ENCODE measurements at places on chromosomes 6 and 20.
A peak's percentile ranks its signal among the peaks of the same experiment; 100 is the strongest.

DNA sequence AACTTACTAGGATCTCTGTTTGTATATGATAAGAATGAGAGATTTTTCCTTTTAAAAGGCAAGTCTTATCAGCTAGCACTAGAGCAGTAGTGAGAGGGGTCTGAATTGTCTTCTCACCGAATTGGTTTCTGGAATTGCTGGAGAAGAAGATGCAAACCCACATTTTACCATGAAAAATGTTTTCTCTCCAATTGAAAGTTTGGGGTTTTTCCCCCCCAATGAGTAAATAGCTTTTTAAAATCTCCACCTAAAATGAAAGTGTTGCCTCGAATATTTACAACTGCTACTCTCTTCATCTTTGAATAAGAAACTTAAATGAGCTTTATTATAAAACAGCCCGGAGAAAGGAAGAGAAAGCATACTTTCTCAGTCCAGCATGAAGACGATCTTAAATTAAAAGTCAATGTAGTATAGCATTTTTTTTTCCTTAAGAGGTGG lies 1.8 kb downstream of the TCF21 start:
- DNase-seq: peak; percentile 3

- DNase-seq: no peak
Measured at GRCh38 chr20:52542131-52542530, 350.6 kb upstream of the ZFP64 start.

DNA sequence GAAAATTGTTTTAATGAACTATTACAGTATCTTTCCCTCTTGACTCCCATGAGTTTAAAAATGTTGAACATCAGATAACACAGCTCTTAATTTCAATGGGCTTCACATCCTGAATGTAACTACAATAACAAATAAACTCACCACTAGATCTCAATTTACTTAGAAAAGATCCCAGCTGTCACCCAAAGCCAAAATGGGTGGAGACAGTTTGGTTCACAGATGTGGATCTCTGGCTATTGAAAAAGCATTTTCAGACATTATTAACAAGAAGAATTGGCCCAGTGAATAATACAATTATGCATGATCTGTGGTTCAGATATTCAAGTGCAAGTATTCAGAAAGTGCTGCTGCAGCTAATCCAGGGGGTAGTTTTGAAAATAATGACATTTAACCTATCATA lies 184.7 kb upstream of the RALGAPA2 start:
- DNase-seq: no peak

DNA sequence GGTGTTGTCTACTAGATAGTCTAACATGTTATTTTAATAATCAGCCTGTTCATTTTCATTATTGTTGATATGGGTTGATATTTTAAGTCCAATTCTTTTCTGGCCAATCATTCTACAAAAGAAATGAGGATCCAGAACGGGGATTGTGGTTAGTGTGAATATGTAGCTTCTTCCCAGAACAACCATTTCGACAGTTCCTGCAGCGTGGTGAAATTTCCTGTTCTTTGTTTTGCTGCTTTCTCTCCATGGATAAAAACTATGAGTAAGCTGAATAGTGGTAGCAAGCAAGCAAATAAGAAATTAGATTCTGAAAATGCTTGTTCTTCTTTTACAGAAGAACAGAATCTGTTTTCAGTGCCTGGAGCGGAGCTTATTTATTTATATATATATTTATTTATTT lies 65.5 kb upstream of the F13A1 start:
- DNase-seq: peak; percentile 56

DNA sequence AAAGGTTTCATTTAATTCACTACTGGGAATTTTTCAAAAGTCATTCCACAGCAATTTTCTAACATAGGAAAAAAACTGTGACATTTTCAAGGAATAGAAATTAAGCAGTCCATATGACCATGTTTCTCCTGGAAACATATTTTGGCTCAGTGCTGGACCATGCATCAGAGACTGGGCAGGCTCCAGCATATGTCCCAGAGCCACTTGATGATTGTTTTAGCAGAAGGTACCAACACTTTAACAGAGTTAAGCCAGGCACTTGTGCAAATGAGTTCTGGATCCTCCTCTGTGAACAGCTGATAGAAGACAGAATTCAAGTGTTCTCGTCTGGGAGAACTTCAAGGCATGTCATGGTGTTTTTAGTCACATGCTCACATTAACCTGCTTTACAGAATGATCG lies 516.3 kb downstream of the COL12A1 start:
- DNase-seq: no peak

GRCh38 chr6:40791004-40791403 lies 203.8 kb upstream of the LRFN2 start:
- DNase-seq: no peak

DNA sequence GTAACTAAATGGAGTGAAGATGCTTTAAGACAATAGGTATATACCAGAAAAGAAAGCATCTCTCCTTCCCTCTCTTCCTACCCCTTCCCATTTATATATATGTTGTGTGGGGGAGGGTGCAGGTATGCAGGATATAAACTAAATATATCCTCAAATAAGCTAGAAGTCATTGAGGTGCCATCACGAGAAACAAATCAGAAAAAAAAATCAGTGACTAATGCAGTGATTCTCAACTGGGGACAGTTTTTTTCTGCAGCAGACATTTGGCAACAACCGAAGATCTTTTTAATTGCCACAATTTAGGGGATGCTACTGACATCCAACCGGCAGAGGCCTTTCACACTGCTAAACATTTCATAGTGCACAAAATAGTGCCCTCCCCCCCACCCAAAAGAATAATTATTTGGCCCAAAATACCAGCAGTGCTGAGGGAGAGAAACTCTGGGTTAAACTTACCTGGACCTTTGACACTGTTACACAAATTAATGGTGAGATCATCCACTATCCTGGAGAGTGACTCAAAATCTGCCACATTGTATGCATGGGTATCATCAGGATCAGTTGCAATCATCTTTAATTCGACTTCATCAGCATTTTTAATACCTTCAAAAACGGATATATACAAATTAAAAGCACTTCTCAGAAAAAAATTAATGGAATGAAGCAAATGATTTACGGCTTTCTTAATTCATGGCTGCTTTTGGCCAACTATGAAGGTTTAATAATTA lies 55.0 kb downstream of the COL12A1 start:
- DNase-seq: no peak

DNA sequence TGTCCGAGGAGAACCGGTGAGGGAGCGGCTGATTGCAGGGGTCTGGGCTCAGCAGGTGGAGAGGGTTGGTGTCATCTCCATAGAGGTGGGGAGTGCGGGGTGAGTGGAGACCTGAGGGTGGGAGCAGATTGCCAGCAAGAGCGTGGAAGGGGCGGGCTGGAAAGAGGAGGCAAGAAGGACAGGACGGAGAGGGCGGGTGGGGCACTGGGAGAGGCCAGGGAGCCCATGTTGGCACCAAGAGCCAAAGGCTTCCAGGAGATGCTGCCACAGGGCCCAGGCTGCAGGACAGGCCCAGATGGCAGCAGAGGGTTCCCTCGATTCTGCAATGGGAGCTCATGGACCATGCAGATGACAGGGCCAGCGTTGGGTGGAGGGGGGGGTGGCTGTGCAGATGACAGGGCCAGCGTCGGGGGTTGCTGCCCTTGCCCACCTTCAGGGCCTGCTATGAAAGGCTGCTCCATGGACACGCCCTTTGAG lies 105.4 kb downstream of the TMEM242 start:
- no peak for DNase-seq

GRCh38 chr6:157461000-157461915 lies 80.3 kb downstream of the ZDHHC14 start:
- no peak for DNase-seq

DNA sequence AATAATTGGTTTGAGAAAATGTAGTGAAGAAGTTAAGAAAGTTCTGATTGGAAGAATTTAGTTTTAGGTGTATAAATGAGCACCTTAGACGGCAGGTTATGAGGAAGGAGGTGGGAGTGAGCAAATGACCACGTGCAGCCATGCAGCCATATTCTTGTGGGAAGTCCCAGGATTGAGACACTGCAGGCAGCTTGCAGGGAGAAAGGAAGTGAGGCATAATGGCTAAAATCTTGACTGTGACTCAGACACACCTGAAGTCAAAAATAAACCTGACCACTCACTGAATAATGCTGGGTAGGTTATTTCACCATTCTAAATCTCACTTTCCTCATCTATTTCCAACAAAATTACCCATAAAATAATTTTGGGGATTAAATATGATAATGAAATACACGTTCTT lies 16.6 kb downstream of the DSE start:
- DNase-seq: no peak

- no peak for DNase-seq
Measured at GRCh38 chr20:58751979-58752378, 59.4 kb downstream of the NPEPL1 start.

DNA sequence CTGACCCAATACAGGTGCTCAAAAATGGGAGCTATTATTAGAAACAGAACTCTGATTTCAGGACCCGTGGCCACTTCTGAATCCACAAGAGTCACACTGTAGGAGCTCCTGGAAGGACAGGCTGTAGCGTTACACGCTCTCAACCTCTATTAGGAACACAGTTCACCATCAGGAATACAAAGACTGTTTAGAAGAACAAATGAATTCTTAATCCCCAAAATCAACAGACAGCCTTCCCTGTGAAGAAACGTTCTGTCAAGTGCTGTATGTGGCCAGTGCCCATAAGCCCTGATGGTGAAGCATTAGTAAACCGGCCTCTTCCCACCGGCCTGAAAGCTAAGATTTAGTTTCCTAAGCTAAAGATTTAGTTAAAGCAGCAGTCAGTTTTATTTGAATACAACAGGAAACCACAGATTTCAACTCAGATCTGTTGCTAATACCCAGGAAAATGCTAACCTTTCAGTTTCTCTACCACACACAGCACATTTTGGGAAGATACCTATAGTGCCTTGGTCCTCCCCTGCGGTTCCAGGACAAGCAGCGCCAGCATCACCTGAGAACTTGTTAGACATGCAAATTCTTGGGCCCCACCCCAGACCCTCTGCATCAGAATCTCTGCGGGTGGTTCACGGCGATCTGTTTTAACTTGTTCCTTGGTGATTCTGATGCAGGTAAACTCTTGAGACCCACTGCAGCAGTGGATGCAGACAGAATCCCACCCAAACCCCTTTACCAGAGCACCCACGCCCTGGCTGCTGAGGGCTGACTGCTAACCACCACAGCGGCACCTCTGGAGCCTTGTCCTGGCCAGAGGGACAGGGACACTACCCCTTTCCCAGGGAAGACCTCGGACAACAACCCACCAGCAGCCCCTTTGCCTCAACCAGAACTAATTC lies 33.4 kb downstream of the MTRES1 start:
- DNase-seq: no peak

DNA sequence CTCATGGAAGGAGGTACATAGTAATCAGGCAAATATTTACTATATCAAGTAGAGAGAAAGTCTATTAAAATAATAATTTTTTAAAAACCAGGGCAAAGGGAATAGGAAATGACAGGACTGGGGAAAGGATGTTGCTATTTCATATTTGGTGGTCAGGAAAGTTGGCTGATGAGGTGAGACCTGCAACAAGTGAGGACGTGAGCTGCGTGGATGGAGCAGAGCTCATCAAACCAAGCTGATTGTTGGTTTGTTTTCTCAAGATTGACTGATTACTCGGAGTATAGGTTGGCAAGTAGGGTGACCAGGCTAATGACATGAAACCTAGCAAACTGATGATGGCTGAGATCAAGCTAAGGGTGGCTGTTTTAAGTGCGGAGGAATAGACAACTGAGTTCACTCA lies 6.0 kb downstream of the GJA1 start:
- DNase-seq: no peak

- DNase-seq: no peak
Measured at GRCh38 chr6:125379174-125379573, 77.4 kb upstream of the HDDC2 start.

GRCh38 chr6:20178327-20178726 lies 33.9 kb downstream of the MBOAT1 start:
- DNase-seq: no peak

DNA sequence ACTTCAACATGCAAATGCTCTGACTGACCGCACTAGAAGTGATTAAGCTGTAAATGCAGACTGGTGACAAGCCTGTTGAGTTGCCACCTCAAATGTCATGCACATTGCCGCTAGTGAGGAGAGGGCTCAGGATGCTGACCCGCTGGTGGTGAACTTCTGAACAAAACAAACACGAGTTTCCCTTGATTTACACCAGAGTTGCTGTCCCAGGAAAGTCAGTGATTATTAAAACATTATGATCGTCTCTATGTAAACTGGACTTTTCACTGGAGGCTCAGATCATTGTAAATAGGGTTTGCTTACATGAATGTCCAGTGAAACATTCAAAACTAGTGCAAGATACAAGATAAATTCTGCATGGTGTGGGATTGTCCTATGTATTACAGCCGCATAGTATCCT lies 420.1 kb downstream of the PREX1 start:
- no peak for DNase-seq

DNA sequence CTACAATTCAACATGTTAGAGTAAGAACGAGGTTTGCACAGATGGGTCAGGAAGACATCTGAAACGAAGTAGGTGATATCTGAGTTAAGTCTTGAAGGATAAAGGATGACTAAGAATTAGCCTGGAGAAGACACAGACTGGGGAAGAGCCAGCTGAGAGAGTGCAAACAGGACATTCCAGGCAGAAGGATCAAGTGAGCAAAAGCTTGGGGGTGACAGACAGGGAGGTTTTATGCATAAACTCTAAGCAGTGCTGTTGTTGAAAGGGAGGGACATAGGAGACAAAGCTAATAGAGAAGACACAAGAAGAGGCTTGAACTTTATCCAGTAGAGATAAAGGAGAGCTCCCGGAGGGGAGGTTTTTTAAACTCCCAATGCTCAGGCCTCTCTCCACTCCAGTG lies 15.0 kb upstream of the ETV7 start:
- no peak for DNase-seq

GRCh38 chr6:56022678-56023077 lies 147.3 kb upstream of the BMP5 start:
- no peak for DNase-seq

GRCh38 chr6:95785785-95786184 lies 208.4 kb downstream of the MANEA start:
- no peak for DNase-seq

- no peak for DNase-seq
Measured at GRCh38 chr6:3270258-3270657, 11.5 kb downstream of the PSMG4 start.

GRCh38 chr6:4965562-4966389 lies 38.1 kb downstream of the RPP40 start:
- DNase-seq: no peak

- DNase-seq: peak; percentile 19
Measured at GRCh38 chr6:99151634-99152346, 197.7 kb downstream of the FAXC start.

DNA sequence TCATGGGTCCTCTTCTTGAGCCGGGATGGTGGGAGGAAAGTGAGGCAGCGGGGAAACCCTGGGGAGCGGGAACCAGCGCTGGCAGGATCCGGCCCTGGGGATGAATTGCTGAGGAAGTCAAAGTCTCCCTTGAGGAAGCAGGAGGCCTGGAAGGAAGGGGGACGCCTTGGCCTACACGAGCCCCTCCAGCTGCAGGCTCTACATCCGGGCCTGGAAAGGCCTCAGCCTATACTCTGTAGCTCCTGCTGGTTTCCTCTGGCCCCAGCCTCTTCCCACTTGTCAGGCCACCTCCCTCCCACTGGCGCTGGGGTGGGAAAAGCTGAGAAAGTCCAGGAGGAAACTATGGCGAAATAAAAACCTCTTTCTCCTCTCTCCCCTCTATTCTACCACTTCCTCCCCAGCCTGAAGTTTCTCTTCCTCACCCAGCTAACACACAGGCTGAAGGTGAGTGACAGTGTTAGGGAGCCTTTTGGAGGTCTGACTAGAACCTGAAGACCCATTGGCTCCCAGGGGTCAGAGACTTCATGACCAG lies 14.9 kb downstream of the TREML2 start:
- peak; percentile 5 for DNase-seq

Measured in pons (tissue), 1 donor.